ENCODE measurements at places on chromosomes 6 and 20.

DNA sequence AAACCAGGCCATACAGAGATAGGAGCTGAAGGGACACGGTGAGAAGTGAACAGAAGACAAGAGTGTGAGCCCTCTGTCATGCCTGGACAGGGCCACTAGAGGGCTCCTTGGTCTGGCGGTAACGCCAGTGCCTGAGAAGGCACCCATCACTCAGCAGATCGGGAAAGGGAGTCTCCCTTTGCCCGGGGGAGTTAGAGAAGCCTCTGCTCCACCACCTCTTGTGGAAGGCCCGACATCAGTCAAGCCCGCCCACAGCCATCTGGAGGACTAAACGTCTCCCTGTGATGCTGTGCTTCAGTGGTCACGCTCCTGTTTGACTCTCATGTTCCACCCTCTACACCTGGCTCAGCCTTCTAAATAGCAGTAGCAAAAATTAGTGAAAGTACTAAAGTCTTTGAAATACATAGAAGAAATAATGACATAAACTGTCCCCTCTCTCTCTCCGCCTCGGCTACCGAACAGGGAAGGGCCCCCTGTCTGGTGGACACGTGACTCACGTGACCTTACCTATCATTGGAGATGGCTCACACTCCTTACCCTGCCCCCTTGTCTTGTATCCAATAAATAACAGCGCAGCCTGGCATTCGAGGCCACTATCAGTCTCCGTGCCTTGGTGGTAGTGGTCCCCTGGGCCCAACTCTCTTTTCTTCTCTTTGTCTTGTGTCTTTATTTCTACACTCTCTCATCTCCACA, 66.7 kb downstream of the RPP21 start:
- DNase-seq = peak; percentile 55

- DNase-seq = peak; percentile 57
Observed at GRCh38 chr6:42075159-42075838, 25.0 kb downstream of the TAF8 start.

- DNase-seq = no peak
Observed at GRCh38 chr6:100488244-100488643, 23.5 kb upstream of the SIM1 start.

DNA sequence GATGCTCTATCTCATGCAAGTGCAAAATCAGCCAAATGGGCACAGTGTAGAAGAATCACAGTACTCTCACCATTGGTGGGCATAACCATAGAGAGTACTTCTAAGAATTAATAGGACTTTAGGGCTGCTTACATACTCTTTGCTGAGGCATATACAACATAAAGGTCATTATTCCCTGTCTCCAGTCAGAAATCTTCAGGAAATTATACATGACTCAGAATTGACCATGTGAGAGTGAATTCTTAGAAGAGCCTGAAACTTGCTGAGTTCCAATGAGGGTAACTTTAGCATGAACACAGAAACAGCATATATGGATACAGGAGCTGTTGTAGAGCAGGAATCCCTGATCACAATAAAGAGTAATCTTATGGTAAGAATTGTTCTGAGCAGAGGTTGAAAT, 498.7 kb downstream of the TENT5A start:
- no peak for DNase-seq

DNA sequence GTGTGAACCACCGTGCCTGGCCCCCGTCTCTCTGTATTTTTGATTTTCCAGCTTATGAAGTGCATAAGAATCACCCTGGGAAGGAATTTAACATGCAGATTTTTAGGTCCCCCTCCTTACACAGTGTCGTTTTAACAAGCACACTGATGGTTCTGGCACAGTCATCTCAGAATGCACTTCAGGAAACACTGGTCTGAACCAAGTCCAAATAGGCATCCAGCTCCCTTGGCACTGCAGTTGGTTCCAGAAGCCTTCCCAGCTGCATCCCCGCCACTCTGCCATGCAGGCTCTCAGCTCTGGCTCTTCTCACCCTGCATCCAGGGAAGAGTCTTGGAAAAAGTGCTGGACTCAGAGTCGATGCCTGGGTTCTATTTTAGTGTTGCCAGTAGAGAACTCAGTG, 20.1 kb downstream of the RIPOR2 start:
- no peak for DNase-seq

DNA sequence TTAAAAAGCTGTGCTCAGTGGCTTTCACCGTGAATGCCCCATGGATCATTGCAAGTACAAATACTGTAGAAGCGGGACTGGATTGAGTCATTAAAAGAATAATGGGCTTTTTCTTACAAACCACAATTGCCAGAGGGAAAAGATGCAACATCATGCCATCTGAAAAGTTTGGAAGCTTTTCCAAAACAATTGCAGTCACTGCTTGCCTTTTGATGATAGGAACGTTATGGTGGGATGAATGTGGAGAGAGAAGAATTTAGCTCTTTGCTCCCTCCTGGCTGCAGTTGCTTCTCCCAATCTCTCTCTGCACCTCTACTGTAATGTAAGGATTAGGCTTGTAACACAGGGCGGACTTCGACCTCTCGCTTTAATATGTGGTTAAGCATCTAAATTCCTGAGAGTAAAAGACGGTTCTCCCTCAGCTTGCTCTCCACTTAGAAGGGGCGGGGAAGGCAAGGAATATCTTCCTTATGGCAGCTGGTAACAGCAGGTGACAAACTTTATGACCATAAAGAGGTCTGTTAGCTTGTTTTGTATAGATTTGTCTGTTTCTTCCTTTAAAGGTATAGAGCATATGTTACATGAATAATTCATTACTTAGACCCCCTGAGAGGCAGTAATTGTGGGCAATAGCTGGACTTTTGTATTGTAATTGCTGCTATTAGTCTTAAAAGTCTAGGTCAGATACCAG, 376.1 kb downstream of the UTRN start:
- DNase-seq = no peak

- no peak for DNase-seq
Observed at GRCh38 chr6:12200015-12200564, 90.1 kb upstream of the EDN1 start.

GRCh38 chr20:25859649-25860530, 163.2 kb upstream of the ZNF337 start:
- peak; percentile 72 for DNase-seq

GRCh38 chr6:96582436-96582835, 19.5 kb downstream of the FHL5 start:
- no peak for DNase-seq

DNA sequence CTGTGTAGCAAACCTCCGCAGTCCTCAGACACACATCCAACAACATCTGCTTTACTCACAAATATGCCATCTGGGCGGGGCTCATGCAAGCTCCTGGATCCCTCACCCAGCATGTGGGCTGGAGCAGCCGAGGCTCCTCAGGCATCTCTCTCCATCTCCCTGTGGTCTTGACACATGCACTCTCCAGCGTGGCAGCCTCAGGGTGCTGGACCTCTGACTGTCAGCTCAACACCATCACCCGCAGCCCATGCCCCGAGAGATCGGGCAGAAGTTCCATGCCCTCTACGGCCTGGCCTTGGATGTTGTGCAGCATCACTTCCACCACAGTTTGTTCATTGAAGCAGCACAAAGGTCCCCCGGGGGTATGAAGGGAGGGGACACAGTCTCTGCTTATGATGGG, 32.6 kb upstream of the CD93 start:
- no peak for DNase-seq

- no peak for DNase-seq
Observed at GRCh38 chr6:99254616-99255550, 94.6 kb downstream of the FAXC start.

DNA sequence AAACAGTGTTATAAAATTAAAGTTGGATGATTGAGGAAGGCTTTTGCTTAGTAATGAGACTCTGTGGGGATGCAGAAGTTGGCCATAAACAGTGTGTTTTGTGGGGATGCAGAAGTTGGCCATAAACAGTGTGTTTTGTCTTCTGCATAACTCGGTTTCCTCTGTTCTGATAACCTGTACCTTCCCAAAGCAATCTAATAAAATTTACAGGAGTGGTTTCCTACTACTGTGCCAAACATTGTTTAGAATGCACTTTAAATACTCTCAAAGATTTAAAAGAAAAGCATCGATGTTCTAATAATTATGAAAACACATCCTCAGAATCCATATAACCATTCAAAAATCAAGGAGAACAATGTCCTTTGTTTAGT, 36.9 kb upstream of the SIRT5 start:
- no peak for DNase-seq

DNA sequence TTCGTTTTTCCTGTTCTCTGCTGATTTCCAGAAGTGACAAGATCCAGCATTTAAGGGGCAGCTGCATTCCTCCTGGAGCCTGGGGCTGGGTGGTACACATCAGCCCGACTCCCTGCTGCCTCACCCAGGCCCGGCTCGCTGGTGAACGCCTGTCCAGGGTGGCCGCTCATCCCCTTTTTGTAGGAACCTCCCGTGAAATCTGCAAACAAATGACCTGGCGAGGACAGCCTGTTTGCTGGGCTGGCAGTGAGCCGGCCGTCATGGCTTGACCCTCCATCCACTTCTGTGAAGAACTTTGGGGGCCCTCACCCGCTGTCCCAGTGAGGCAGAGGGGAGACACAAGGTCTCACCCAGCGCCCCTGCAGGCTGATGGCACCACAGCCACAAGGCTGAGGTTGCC, 39.0 kb downstream of the PYGB start:
- no peak for DNase-seq

DNA sequence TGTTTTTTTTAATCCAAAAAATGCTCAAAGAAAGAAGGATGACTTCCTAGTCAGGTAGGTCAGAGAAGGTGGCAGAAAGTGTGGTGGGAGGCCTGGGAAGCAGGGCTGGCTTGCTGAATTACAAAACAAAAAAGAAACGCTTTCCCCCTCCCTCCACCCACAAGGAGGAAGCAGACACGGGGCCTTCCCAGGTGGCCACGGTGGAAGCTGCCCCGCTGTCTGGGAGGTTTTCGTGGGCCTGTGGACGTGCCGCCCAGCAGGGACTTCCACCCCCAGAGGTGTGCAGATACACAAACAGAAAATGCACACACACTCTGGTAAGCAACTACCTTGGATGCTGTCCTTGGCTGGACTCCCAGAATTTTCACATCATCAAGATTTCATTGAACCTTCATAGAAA, 198.2 kb upstream of the CDH4 start:
- no peak for DNase-seq

DNA sequence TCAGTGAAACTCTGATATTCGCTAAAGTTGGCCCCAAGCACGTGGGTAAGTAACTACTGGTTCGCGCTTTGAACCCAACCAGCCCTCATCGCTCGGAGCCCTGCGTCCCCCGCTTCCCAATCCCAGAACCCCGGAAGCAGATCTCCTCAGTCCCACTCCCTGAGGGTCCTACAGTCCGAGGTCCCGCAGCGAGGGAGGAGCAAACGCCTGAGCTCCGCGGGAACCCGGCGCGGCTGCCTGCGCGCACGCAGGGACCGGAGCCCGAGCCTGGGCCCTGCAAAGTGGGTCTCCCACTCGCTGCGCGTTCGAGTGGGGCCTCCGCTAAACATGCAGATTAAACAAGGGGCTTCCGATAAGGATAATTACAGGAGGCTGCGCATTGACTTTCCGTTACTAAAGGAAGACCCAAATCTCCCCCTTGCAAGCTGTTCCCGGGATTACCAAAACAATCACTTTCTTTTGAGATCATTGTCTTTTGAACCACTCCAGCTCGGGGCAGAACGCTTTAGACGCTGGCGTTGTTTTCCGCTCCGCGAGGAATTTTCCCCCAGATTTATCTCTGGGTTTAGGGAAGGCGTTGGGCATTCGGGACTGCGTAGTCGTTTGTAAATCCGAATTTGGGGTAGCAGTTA, 1.3 kb upstream of the VSX1 start:
- DNase-seq = no peak

- peak; percentile 51 for DNase-seq
Observed at GRCh38 chr6:71012866-71013469, 56.1 kb upstream of the B3GAT2 start.

- DNase-seq = no peak
Observed at GRCh38 chr6:41798901-41799558, 11.5 kb downstream of the TOMM6 start.

DNA sequence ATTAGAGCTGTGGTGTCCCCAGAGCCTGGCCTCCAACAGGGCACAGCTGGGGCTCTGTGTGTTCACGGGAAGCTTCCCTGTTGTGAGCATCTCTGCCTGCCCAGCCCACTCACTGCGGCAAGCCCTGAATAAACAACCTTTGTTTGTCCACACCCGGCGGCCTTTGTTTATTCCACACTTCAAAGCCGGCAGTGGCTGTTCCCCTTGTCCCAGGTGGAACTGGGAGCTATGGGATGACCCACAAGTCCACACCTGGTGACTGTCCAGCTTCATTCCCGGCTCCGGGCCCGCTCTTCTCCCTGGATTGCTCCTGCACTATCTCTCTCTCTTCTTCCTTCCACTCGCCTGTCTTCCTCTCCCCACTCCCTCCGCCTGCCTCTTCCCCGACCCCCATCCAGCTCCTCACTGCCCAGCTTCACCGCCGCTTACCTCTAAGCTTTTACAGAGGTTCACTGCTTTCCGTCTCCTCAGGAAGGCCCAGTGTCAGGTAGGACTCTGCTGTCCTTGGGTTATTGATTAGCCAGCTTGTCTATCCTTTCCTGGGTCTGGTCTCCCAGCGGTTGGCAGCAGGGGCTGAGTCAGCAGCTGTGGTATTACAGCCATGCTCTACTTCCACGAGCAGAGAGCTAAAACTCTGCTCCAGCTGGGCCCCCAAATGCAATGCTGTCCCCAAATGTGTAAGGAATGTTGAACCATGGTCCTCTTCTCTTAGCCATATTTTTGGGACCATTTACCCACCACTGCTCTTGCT, 17.8 kb downstream of the DACT2 start:
- no peak for DNase-seq

DNA sequence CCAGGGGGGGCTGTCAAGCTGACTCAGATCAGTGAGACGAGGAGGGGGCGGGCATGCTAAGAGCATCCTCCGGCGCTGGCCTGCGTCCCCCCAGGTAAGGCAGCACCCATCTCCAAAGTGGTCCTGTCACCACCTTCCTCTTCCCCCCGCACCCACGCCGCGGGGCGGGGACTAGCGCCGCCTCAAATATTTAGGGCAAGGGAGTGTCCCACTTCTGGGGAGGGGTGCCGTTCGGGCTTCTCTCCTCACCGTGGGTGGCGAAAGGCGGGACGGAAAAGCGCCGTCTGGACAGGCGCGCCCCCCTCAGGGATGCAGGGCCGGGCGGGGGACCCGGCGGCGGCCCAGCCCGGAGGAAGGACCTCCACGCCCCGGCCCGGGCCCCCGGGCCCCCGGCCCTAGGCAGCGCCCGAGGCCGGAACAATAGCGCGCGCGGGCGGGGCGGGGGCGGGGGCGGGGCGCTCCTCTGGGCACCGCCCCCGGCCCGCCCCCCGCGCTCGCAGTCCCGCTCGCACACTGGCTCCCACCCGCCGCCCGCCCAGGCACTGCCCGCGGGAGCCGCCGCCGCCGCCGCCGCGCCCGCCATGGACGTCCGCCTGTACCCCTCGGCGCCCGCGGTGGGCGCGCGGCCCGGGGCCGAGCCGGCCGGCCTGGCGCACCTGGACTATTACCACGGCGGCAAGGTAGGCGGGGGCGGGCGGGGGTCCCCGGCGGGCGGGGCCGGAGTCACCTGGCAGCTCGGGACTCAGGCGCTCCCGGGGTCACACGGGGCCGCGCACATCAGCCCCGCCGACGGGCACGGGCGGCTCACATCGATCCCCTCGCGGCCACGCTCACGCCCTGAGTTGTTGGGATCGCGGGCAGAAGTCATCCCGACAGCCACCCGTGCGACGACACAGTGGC, at the start of gene TOX2:
TSS of gene TOX2 (plus strand) at position 542 of the 900 bp plus-strand sequence. CDS start at position 582, 40 bp downstream.
- no peak for DNase-seq

- no peak for DNase-seq
Observed at GRCh38 chr20:47262365-47263013, 94.0 kb downstream of the ZMYND8 start.

- no peak for DNase-seq
Observed at GRCh38 chr6:10626154-10626741, 68.2 kb downstream of the C6orf52 start.

GRCh38 chr6:167410462-167410861, 85.6 kb downstream of the TTLL2 start:
- no peak for DNase-seq
